Calu3 (cell line): ENCODE measurements at places on chromosomes 2 and 18. TPM values are rescaled to one million over a fixed set of nuclear protein-coding genes. Genes with fewer than 3 reads are reported as not detected.

GRCh38 chr2:31980674-31981356 is 30.0 kb downstream of the MEMO1 start:
- no peak overlapping the region for H3K4me3 ChIP-seq
- no peaks in the 10 kb centered on the region for H3K27me3 ChIP-seq
- no peak for DNase-seq
- no peaks in the 10 kb centered on the region for H3K36me3 ChIP-seq

LTBP1 gene
- total RNA-seq: 12.8 and 13.9 TPM in 2 replicates

GRCh38 chr2:99753505-99753904 is 263.7 kb upstream of the REV1 start:
- H3K27ac ChIP-seq: no peak overlapping the region
- H3K27me3 ChIP-seq: no peaks in the 10 kb centered on the region
- no peak for DNase-seq
- peaks cover 2% of the 10 kb centered on the region for H3K4me1 ChIP-seq
- no peaks in the 10 kb centered on the region for H3K36me3 ChIP-seq
- no peak overlapping the region for H3K4me3 ChIP-seq

LIPT1 gene
- 10.4 and 14.1 TPM in 2 replicates for total RNA-seq

DNA sequence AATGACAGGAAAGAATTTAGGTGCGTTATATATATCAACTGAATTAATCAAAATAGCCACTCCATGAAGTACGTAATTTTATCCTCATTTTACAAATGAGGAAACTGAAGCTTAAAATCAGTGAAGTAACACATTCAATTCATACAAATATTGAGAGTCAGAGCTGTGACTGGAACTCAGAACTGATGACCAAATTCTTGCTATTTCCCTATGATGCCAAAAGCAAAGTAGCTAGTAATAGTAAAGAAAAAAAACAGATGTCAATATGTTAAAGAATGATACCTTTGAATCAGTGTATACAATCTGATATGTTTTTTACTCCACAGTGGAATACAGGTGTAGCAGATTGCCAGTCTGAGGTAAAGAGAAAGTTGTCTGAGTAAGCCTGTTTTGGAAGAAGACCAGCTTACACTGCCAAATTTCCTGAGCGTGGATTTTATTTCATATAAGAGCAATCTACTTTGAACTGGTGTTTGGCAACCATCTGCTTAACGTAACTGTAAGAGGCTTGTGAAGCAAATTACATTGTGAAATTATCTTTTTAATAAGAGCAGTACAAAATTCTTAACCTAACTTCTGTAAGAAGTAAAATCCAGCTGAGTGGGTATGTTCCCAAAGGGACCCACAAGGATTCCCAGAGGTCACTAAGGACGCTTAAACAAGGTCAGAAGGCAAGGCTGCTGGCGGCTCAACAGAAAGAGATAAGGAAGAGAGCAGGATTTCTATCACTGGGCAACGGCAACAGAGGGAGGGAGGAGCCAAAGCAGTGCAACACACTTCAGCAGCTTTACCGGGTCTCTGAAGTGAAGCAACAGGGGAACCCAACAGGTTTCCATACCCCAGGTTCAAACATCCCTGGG is 85.6 kb downstream of the IKZF2 start:
- H3K27me3 ChIP-seq: no peaks in the 10 kb centered on the region
- no peaks in the 10 kb centered on the region for H3K36me3 ChIP-seq
- peak; percentile 7 for DNase-seq
- H3K4me1 ChIP-seq: peaks cover 13% of the 10 kb centered on the region
- H3K27ac ChIP-seq: peak overlapping the region; percentile 40

- H3K4me3 ChIP-seq: no peak overlapping the region
- peaks cover 34% of the 10 kb centered on the region for H3K36me3 ChIP-seq
- peak overlapping the region; percentile 13 for H3K27ac ChIP-seq
- DNase-seq: no peak
- no peaks in the 10 kb centered on the region for H3K27me3 ChIP-seq
- H3K4me1 ChIP-seq: peaks cover 31% of the 10 kb centered on the region
Observed at GRCh38 chr2:191693166-191693565, 15.2 kb downstream of the NABP1 start.

- peaks cover 24% of the 10 kb centered on the region for H3K36me3 ChIP-seq
- no peak overlapping the region for H3K27ac ChIP-seq
- no peak overlapping the region for H3K4me3 ChIP-seq
- peaks cover 25% of the 10 kb centered on the region for H3K4me1 ChIP-seq
- no peak for DNase-seq
Observed at GRCh38 chr2:37326285-37326684, 1.7 kb upstream of the PRKD3 start.

DNA sequence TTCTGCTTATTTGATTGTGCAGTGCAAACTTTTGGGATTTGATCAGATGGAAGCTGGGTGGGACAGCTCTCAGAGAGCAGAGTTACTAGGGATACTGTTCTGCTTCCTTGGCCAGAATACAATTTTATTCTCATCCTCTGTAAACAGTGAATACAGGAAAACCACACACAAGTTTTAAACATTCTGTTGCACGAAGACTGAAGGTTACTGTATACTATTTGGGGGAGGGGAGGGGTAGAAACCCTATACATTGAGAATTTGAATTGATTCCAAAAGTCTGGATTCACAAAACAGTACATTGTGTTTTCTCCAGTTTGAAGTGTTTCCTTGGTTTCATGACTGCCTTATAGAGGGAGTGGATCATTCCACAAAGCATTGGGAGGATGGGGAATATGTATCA is 149.9 kb downstream of the SETBP1 start:
- H3K4me3 ChIP-seq: no peak overlapping the region
- H3K4me1 ChIP-seq: peaks cover 11% of the 10 kb centered on the region
- H3K27me3 ChIP-seq: no peaks in the 10 kb centered on the region
- H3K36me3 ChIP-seq: no peaks in the 10 kb centered on the region
- H3K27ac ChIP-seq: no peak overlapping the region

- H3K27ac ChIP-seq: no peak overlapping the region
- no peaks in the 10 kb centered on the region for H3K36me3 ChIP-seq
- DNase-seq: no peak
- peaks cover 13% of the 10 kb centered on the region for H3K4me1 ChIP-seq
- H3K4me3 ChIP-seq: no peak overlapping the region
- H3K27me3 ChIP-seq: no peaks in the 10 kb centered on the region
Observed at GRCh38 chr18:72114801-72115594, 429.1 kb downstream of the CBLN2 start.

DNA sequence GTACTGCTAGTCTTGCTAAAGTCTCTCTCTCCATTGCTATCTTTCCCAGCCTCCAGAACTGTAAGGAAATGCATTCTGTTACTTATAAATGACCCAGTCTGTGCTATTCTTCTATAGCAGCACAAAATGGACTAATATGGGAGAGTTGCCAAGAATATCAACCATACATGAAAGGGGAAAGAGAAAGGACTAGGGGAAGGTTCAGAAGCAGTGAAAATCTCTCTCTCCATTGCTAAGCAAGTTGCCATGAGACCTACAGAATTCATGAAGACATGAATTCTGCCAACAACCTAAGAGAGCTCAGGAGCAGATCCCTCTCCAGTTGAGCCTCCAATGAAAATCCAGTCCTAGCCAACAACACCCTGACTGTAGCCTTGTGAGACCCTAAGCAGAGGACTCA is 3.6 kb upstream of the TRABD2A start:
- peaks cover 24% of the 10 kb centered on the region for H3K27me3 ChIP-seq
- H3K4me3 ChIP-seq: no peak overlapping the region
- peaks cover 20% of the 10 kb centered on the region for H3K36me3 ChIP-seq
- no peak overlapping the region for H3K27ac ChIP-seq
- peaks cover 37% of the 10 kb centered on the region for H3K4me1 ChIP-seq
- no peak for DNase-seq

LIPG gene
- 36.6 and 44.0 TPM in 2 replicates for total RNA-seq

POMC gene
- total RNA-seq: not detected in 2 replicates

DNA sequence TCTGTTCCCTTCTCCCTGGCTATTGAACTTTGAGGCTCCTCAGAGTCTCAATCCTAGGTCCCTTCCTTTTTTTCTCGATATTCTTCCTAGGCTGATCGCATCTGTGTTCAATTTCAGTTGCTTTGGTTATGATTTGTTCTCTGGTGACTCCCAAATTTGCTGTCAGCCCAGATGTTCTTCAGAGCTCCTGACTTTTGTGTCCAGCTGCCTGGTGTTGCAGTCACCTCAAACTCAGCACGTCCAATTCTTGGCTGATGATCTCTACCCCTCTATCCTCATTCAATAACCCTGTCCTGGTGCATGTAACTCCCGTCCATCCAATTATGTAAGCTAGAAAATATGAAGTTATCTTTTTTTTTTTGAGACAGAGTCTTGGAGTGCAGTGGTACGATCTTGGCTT is 31.4 kb downstream of the DIS3L2 start:
- H3K27ac ChIP-seq: peak overlapping the region; percentile 30
- DNase-seq: no peak
- H3K27me3 ChIP-seq: no peaks in the 10 kb centered on the region
- no peaks in the 10 kb centered on the region for H3K36me3 ChIP-seq
- H3K4me3 ChIP-seq: no peak overlapping the region

DNA sequence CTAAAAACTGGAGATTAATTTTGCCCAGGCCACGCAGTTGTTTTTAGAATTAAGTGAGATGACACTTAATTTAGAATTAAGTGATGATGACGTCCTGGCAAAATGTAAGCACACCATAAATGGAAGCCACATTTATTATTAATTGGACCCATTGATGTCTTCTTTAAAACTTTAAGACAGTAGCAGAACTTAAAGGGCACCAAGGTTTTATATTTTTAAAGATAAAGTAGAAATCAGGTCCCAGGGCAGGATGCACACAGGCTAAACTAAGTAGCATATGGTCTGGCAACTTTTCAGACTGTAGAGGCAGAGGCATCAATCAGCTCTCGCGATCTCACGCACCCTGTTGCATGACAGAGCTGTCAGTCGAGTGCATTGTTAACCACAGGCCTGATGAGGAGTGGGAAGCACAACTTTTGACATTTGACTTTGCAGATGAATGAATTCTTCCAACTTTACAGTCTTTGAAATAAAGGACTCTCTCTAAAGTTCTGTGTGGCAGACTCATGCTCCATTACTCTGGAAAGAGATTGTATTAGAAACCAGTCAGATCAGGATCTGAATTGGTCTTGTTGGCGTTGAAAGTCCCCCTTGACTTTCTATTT is 232.4 kb downstream of the CD226 start:
- no peak overlapping the region for H3K27ac ChIP-seq
- no peak overlapping the region for H3K4me3 ChIP-seq
- H3K27me3 ChIP-seq: no peaks in the 10 kb centered on the region
- H3K4me1 ChIP-seq: no peaks in the 10 kb centered on the region
- no peaks in the 10 kb centered on the region for H3K36me3 ChIP-seq

DNA sequence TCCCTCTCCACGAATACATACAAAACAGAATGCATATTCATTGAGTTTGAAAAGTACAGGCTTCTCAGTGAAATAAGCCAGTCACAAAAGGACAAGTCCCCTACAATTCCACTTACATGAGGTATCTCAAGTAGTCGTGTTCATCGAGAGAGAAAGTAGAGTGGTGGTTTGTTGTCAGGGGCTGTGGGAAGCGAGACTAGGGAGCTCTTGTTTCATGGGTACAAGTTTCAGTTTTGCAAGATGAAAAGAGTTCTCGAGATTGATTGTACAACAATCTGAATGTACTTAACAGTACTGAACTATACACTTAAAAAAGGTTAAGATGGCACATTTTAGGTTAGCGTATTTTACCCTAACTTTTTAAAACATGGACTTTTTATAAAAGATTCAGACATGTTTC is 71.5 kb upstream of the TTC39C start:
- peaks cover 8% of the 10 kb centered on the region for H3K36me3 ChIP-seq
- no peak for DNase-seq
- no peaks in the 10 kb centered on the region for H3K4me1 ChIP-seq

DNA sequence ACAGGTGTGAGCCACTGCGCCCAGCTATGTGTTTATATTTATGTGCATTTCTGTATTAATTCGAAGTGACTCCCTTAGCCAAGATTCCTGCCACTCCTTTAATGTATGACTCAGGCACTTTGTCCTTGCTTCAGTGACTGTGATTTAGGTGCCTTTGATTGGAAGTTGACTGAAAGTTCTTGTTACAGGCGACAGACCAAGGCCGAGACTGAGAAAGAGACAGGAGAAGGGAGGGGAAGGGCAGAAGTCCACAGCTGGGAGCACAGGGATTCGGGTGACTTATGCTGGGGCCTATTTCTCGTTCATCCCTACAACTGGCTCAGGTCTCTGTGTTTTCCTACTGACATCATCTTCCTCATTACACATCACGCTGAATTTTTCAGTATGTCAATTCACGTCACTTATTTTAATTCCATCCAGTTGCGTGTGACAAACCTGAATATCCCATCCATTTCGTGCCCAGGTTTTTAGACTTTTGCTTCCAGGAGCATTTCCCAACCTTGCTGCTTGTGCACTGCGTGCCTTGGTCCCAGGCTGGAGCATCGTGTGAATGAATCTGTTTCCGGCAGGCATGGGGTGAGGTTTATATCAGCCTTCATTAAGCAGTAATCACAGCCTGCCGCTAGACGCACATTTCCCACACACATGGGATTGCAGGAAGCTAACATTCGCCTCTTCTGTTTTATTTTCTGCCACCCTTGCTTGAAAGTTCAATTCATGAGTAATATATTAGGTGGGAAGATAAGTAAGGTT is 42.4 kb downstream of the TMEM18 start:
- H3K27me3 ChIP-seq: no peaks in the 10 kb centered on the region
- H3K27ac ChIP-seq: peak overlapping the region; percentile 91
- H3K36me3 ChIP-seq: no peaks in the 10 kb centered on the region
- DNase-seq: peak; percentile 47
- peak overlapping the region; percentile 36 for H3K4me3 ChIP-seq

- no peak for DNase-seq
- H3K27ac ChIP-seq: no peak overlapping the region
- peaks cover 11% of the 10 kb centered on the region for H3K4me1 ChIP-seq
- no peaks in the 10 kb centered on the region for H3K27me3 ChIP-seq
- peaks cover 10% of the 10 kb centered on the region for H3K36me3 ChIP-seq
- H3K4me3 ChIP-seq: no peak overlapping the region
Observed at GRCh38 chr2:71281950-71282349, 49.6 kb upstream of the ZNF638 start.

CFAP65 gene
- 0.68 and 1.3 TPM in 2 replicates for total RNA-seq

GRCh38 chr18:36095936-36096519 is 28.7 kb upstream of the RPRD1A start:
- no peaks in the 10 kb centered on the region for H3K36me3 ChIP-seq
- no peak overlapping the region for H3K27ac ChIP-seq
- no peaks in the 10 kb centered on the region for H3K4me1 ChIP-seq
- no peaks in the 10 kb centered on the region for H3K27me3 ChIP-seq
- H3K4me3 ChIP-seq: no peak overlapping the region

DNA sequence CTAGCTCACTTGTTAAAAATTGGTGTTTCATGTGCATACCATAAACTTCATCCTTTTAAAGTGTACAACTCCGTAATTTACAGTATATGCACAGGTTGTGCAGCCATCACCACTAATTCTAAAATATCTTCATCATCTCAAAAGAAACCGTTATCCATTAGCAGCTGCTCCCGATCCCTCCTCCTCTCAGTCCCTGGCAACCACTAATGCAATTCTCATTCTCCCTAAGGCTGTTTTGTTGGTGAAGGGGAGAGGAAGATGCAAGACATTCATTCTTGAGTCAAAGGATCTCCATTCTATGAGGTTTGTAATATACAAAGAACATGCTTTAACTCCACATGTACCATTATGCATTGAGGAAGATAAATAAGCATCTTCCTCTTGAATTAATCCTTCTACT is 48.6 kb downstream of the RNU4ATAC start:
- DNase-seq: no peak
- H3K27ac ChIP-seq: no peak overlapping the region
- H3K36me3 ChIP-seq: no peaks in the 10 kb centered on the region
- H3K4me1 ChIP-seq: peaks cover 9% of the 10 kb centered on the region

LINC00305 gene
- total RNA-seq: not detected in 2 replicates

GRCh38 chr2:62475172-62476011 is 30.6 kb downstream of the TMEM17 start:
- H3K4me1 ChIP-seq: peaks cover 14% of the 10 kb centered on the region
- no peak for DNase-seq
- H3K4me3 ChIP-seq: no peak overlapping the region
- no peaks in the 10 kb centered on the region for H3K27me3 ChIP-seq
